ENCODE measurements at places on chromosomes 5 and 9. TPM values are rescaled to one million over a fixed set of nuclear protein-coding genes. Genes with fewer than 3 reads are reported as not detected.

DNA sequence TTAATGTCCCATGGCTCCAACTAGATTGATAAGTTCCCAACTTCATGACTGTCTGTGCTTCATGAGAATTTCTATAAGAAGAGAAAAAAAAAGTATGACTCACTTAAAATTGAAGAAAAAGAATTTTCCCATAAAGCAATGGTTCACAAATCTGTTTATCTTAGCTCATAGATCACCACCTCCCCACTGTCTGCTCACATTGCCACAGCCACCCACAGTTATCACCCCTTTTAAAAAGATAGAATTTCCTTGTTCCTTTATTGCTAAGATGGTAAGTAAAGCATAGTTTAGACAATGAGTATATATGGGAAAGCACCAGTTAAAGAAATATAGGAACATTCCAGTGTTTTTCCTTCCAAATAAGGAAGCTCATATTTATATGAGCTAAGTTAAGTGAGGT is 67.1 kb downstream of the ALDH7A1 start:
- no peak overlapping the region for H3K4me3 ChIP-seq
- no peak overlapping the region for H3K27ac ChIP-seq
- H3K4me1 ChIP-seq, result no peaks in the 10 kb centered on the region
- DNase-seq, result no peak
- no peaks in the 10 kb centered on the region for H3K36me3 ChIP-seq

DNA sequence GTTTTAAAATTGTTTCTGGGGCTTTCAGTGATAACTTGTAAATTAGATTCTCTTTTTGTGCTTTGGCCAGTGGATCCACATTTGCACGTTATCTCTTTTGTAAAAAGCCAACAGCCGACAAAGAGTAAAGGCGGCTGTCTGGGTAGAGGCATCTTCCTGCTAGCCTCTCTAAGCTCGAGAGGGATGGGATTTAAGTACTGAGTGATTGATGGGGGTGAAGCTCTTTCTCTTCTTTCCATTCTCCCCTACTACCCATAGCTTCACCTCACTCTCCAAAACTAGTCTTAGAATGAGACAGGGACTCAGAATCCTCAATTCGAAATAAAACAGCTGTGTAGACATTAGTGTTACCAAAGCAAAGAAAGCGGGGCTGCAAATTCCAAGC is 3.4 kb downstream of the PBX3 start:
- no peak overlapping the region for H3K27ac ChIP-seq
- no peak for DNase-seq
- H3K27me3 ChIP-seq, result no peaks in the 10 kb centered on the region
- H3K4me1 ChIP-seq, result peaks cover 13% of the 10 kb centered on the region

DNA sequence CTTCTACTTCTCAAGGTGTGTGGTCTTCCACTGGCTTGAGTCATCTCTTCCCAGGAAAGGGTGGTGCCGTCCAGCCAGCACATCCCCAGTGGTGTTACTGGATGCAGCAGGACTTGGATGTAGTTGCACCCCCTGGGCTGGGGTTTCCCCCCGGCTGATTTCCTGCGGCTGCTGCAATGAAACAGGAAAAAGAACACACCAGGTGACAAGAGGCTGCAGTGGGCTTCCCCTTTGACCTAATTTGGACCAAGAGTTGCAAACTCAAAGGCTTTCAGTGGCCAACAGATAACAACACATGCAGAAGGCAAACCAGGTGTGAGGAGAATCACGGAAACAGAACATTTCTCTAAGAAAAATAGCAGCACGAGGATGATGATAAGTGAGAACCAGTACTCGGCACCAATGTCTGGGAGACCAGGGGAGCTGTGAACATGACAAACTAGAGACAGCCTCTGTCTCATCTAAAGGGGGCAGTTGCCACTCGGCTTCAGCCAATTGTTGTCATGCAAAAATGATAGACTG is 83.7 kb downstream of the PDE6A start:
- no peak overlapping the region for H3K4me3 ChIP-seq
- no peaks in the 10 kb centered on the region for H3K36me3 ChIP-seq
- H3K27ac ChIP-seq, result no peak overlapping the region
- no peaks in the 10 kb centered on the region for H3K27me3 ChIP-seq
- DNase-seq, result no peak
- peaks cover 12% of the 10 kb centered on the region for H3K4me1 ChIP-seq

- no peaks in the 10 kb centered on the region for H3K27me3 ChIP-seq
- H3K4me3 ChIP-seq, result no peak overlapping the region
- H3K27ac ChIP-seq, result peak overlapping the region; percentile 30
These were observed 26.2 kb downstream of the USP20 start for GRCh38 chr9:129861447-129861827.

- no peaks in the 10 kb centered on the region for H3K27me3 ChIP-seq
- H3K4me1 ChIP-seq, result peaks cover 17% of the 10 kb centered on the region
- no peak for DNase-seq
- H3K4me3 ChIP-seq, result peak overlapping the region; percentile 92
- H3K36me3 ChIP-seq, result no peaks in the 10 kb centered on the region
- peak overlapping the region; percentile 78 for H3K27ac ChIP-seq
These were observed 838 bp downstream of the POLK start for GRCh38 chr5:75512383-75513074.

GRCh38 chr5:151224372-151224771 is 480 bp upstream of the CCDC69 start:
- H3K36me3 ChIP-seq, result peaks cover 17% of the 10 kb centered on the region
- H3K4me3 ChIP-seq, result peak overlapping the region; percentile 98
- H3K27me3 ChIP-seq, result no peaks in the 10 kb centered on the region
- H3K4me1 ChIP-seq, result peaks cover 57% of the 10 kb centered on the region

DNA sequence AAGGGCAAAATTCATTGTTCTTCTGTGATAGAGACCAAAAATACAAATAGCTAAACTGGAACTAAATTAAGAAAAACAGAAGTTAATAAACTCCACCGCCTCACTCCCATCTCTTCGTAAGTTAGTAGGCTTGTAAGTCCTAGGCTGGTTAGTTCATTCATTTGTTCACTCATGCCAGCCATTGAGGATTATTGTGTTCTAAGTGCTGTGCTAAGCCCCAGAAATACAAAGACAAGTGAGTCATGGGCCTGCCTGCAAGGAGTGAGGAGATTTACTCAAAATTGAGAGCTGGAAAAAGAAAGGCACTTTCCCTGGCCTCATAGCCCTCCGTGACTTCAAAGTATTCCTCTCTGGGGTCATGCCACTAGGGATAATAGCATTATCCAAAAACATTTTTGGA is 8.5 kb downstream of the DOCK8 start:
- no peaks in the 10 kb centered on the region for H3K36me3 ChIP-seq
- H3K4me3 ChIP-seq, result no peak overlapping the region
- peaks cover 7% of the 10 kb centered on the region for H3K4me1 ChIP-seq
- no peaks in the 10 kb centered on the region for H3K27me3 ChIP-seq
- no peak for DNase-seq

DNA sequence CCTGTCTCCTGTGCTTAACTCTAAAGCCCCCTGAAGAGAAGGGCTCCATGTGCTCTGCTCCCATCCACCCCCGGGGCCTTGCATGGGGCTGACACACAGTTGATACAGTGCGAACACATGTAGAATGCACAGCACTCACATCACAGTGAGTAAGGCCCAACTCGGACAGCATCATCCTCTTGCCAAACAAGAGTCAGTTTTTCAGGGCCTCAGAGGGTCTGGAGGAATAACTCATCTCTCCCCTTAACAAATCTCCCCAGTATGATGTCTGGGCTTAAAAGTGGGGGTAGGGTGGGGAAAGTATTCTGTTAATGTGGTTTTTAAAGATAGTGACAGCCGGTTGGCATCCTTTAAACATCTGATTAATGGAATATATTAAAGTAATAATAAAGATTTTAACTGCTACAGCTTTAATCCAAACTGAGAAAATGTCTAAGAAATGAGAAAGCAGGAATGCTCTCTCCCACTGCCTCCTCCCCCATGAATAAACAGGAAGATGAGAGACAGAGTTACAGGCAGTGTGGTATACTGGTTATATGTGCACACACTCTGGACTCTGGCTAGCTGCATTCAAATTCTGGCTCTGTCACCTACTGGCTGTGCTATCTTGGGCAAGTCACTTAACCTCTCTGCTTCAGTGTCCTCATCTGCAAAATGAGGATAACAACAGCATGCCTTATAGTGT is 22.5 kb downstream of the APBA1 start:
- H3K36me3 ChIP-seq, result no peaks in the 10 kb centered on the region
- no peak overlapping the region for H3K27ac ChIP-seq
- no peak for DNase-seq
- peaks cover 10% of the 10 kb centered on the region for H3K27me3 ChIP-seq
- H3K4me3 ChIP-seq, result no peak overlapping the region

- no peak for DNase-seq
- H3K27ac ChIP-seq, result no peak overlapping the region
- no peaks in the 10 kb centered on the region for H3K36me3 ChIP-seq
- no peaks in the 10 kb centered on the region for H3K27me3 ChIP-seq
- no peaks in the 10 kb centered on the region for H3K4me1 ChIP-seq
- no peak overlapping the region for H3K4me3 ChIP-seq
These were observed 1581.0 kb downstream of the MAT2B start for GRCh38 chr5:165086465-165086864.

- no peaks in the 10 kb centered on the region for H3K36me3 ChIP-seq
- no peak overlapping the region for H3K27ac ChIP-seq
- H3K27me3 ChIP-seq, result no peaks in the 10 kb centered on the region
These were observed 424.8 kb downstream of the TMEM38B start for GRCh38 chr9:106119176-106119575.

GRCh38 chr5:54379590-54379989 is 69.2 kb upstream of the ARL15 start:
- no peak for DNase-seq
- no peak overlapping the region for H3K27ac ChIP-seq
- H3K4me3 ChIP-seq, result no peak overlapping the region
- H3K27me3 ChIP-seq, result peaks cover 4% of the 10 kb centered on the region

DNA sequence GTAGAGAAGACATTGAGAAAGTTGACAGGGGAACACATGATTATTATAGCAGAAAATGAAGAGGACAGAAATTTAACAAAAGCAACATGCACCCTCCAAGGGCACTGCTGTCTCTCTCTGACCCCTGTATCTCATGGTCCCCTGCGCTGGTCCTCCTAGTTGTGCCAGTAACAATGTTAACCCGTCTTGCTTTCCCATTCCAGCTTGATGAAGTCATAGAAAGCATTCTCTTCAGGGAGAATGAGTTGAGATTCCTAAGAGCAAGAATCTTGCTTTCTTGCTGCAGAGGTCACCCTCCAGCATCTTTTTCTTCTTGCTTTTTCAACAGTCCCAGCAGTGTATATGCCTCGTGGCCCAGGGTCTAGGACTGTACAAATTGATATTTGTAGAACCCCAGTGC is 279.6 kb upstream of the ADAMTSL1 start:
- H3K27me3 ChIP-seq, result no peaks in the 10 kb centered on the region
- H3K4me1 ChIP-seq, result no peaks in the 10 kb centered on the region
- DNase-seq, result no peak
- H3K36me3 ChIP-seq, result no peaks in the 10 kb centered on the region
- H3K4me3 ChIP-seq, result no peak overlapping the region

- H3K4me3 ChIP-seq, result no peak overlapping the region
- no peak overlapping the region for H3K27ac ChIP-seq
- H3K36me3 ChIP-seq, result no peaks in the 10 kb centered on the region
- H3K4me1 ChIP-seq, result no peaks in the 10 kb centered on the region
These were observed 170.9 kb upstream of the WWC1 start for GRCh38 chr5:168120401-168121137.

DNA sequence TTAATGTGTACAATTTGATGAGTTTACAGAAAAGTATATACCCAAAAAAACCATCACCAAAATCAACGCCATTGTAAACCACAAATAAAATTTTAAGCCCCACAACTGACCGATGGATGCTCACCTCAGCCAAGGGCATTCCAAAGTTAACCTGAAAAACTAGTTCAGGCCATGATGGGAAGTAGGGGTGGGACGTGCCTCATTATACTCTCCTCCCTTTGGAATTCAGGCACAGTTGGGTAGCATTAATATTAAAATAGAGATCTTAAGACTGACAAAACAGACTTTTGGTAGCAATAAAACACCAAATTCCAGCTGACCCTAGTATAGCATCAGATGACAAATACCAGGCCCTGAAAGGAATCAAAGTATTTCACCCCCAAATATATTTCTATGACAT is 129.0 kb downstream of the CDH18 start:
- no peaks in the 10 kb centered on the region for H3K36me3 ChIP-seq
- no peak overlapping the region for H3K4me3 ChIP-seq
- no peak overlapping the region for H3K27ac ChIP-seq
- no peak for DNase-seq

GRCh38 chr5:147180751-147181150 is 54.1 kb upstream of the STK32A start:
- H3K27me3 ChIP-seq, result no peaks in the 10 kb centered on the region
- no peaks in the 10 kb centered on the region for H3K36me3 ChIP-seq
- DNase-seq, result no peak
- no peak overlapping the region for H3K4me3 ChIP-seq

The EPB41L4A gene
- not detected for total RNA-seq

The BTNL3 gene
- total RNA-seq, result not detected
